ENCODE measurements at places on chromosomes 3 and 15.
A peak's percentile ranks its signal among the peaks of the same experiment; 100 is the strongest.

DNA sequence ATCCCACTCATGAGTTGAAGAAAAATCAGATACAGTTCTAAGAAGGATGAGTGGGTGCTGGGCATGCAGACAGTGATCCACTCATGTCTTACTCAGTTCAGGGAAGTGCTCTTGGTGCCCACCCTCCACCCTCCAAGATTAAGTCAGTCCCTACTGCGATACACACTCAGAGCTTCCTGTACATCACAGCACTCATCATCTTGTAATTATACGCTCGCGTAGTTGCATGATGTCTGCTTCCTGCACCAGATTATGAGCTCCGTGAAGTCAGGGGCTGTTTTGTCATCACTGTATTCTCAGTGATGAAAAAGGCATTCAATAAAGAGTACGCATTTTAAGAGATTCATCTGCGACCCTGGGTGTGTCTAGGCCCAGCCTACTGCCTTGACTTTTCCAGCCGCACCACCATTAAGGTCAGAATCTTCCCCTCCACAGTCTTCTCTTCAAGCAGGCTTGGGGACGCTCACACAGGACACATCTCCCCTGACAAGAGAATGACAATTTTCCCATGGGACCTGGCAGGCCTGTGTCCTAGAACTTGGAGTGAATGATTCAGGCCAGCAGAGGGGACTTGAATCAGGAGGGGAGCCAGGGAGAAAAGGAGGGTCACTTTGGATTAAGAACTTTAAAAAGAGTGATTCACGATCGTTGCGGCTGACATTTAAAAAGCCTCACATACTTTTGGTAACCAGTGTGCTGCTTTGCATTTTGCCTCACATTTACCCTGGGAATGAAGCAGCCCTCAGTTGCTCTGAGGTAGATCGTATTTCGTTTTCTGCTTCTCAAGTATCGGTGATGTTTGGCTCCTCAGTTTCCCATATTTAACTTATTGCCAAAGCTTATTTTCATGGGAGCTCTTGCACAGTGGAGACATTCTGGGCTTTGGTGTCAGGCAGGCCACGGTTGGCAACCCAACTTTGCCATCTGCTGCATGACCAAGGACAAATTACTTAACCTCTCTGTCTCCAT is 7.9 kb upstream of the PDE8A start:
- no peak for DNase-seq

GRCh38 chr15:67080900-67081431 is 15.6 kb downstream of the SMAD3 start:
- peak; percentile 43 for DNase-seq

GRCh38 chr3:130442284-130442683 is 74.7 kb upstream of the COL6A6 start:
- DNase-seq = no peak

DNA sequence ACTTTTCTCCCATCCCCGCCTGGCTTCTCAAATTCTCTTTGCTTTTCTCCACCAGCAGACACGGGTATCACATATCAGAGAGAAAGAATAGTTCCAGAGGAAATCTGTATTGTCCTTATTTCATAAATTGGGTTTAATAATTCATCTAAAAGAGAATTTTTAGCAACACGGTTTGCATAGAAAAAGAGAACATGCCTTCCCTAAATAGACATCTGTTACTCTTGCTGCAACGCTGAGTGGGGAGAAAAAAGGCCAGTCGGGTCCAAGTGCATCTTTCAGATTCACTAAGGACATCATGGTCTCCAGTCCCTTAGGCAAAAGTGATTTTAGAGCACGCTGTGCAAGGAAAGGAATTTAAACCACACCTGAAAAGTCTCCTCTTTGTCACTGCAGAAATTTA is 201.3 kb downstream of the ABHD5 start:
- DNase-seq = no peak

DNA sequence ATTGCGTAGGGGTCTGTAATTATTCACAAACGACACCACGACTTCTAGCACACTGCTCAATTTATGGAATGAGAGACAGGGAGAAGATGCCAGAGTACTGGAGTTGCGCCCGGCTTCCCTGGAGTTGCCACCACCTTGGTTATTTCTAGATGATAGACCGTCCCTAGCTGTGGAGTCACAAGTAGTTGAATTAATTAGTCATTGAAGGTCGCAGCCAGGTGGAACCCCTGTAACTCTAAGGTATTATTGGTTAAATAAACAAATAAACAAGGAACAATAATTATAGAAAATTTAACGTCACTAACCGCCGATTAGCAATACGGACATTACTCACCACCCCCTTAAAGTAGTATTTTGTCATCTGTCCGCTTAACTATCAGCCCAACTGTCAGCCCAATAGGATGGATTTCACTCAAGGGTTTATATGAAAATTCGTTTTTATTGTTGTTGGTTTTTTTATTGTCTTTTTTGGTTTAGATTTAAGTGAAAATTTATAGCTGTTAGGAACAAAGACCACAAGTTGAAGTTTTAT is 911 bp upstream of the AZI2 start:
- DNase-seq = peak; percentile 55

DNA sequence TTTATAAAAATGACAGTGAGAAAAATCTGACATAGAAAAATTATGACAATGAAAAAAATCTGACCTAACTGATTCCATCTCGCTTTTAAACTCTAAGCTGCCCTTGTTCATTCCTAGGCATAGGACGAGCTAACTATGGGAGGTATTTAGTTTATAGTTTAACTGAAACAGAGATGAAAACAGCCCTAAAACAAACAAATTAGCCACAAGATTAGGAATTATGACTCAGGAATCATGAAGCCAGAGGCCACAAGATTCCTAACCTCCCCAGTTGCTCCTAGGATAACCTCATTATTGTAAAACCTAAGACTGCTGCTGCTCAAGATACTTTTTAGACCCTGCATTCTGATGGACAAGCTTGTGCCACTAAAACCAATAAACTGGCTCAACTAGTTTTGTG is 122.7 kb upstream of the MNS1 start:
- DNase-seq = peak; percentile 44

DNA sequence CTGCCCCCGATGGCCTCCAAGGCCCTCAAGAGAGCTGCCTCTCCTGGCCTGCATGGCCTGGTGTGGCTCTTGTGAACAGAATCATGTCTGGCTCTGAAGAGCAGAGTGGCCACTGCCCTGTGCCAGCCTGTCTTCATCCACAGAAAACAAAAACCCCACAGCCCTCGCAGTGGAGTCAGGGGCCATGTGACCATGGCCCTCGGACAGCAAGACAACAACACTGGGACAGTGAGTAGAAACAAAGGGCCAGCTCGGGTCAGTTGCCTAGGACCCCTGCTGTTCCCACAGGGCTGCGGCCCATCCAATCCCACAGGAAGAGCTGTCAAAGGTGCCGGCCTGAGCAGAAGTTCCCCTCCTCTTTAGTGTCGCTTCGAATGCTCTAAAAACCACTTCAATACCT is 72.5 kb downstream of the UMPS start:
- DNase-seq = no peak

DNA sequence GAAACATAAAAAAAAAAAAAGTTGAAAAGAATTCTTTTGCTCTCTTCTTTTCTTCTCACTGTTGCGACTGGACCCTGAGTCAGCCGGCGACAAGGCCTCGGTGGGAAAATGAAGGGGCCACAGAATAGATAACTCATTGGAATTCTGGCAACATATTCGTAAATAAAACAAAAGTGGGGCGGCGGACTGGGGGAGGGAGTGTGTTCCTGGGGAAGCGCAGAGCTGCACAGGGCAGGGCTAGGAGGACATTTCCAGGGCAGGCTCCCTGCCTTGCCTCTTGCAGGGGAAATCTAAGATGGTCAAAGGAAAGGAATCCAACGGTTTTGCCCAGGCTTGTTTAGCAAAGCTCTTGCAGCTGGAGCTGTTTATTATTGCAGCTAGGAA is 1042.8 kb upstream of the NR2F2 start:
- no peak for DNase-seq

DNA sequence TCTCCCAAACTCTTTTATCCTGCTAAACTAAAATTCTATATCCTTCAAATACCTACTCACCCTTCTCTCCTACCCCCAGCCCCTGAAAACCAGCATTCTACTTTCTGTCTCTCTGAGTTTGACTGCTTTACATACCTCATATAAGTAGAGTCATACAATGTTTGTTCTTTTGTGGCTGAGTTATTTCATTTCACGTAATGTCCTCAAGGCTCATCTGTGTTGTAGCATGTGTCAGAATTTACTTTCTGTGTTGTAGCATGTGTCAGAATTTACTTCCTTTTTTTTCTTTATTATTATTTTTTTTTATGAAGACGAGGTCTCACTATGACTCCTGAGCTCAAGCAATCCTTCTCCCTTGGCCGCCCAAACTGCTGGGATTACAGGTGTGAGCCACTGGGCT is 20.1 kb downstream of the IFT122 start:
- DNase-seq = no peak

GRCh38 chr3:159169828-159170227 is 368.0 kb downstream of the MFSD1 start:
- peak; percentile 89 for DNase-seq

- DNase-seq = no peak
These were observed 5.6 kb downstream of the EIF3J start for GRCh38 chr15:44542596-44542995.

DNA sequence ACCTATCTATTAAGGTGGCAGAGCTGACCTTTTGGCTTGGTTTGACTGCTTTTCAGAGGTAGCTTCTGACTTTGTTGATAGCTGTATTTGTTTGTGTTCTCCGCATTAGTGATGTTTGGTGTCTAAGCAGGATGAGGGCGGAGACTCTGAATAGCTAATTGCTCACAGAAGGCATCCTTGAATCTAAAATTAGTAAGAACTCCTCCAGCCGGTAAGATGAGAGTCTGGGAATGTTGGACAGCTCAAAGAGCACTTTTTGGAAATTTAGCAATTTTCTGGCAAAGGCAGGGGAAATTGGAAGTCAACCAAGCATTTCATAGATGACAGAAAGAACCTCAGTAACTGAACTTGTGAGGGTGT is 174.1 kb downstream of the KLHL25 start:
- no peak for DNase-seq

DNA sequence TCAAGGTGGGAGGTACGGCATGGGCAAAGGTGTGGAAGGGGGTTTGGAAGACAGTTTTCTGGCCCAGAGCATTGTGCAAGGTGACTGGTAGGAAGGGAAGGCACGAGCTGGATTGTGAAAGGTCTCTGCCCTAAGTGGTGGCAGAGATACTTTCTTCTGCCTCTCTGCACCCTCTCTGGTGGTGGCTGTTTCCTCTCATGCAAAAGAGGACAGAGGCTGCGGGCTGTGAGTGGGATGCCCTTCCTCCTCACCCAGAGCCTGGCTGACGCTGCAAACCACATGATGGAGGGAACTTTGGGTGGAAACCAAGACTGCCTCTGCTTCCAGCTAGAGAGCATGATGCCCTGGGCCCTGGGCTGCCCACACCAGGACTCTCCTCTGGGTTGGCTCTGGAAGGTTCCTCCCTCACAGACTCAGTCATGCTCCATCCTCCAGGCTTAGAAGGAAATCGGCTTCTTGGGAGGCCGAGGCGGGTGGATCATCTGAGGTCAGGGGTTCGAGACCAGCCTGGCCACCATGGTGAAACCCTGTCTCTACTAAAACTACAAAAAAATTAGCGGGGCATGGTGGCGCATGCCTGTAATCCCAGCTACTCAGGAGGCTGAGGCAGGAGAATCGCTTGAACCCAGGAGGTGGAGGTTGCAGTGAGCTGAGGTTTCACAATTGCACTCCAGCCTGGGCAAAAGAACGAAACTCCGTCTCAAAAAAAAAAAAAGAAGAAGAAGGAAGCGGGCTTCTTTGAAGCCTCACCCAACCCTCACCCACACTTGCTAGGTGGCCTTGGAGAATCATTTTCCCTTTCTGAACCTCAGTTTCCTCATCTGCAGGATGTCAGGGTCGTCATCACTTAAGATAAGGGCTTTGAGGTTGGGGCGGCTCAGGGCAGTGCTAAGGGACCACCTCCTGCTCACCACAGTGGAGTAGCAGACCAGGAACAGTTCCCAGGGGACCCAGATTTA is 8.3 kb downstream of the PSTPIP1 start:
- DNase-seq = no peak

DNA sequence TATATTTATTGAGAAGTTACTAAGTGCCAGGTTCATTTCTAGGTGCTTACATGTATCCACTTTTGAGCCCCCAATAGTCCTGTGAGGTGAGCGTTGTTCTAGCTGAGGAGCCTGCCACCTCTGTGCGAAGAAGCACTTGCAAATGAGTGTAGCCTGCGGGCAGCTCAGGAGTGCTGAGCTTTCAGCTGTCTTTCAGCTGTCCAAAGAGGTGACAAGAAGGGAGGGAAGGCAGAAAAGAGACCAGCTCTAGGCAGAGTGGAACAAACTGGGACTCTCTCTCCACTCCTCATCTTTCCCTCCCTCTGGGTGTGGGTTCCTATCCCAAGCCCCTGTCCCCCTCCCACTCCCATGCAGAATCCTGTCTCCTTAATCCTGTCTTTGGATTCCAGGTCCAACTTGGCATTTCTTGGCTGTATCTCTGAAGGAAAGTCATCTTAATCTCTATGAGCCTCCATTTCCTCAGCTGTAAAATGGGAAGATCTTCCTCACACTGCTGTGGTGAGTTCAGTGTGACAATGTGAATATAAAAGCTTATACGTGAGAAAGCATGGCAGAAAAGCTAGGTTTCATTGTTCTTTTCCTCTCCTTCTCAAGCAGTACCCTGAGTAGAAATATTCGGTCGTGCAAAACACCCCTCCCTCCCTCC is 6.7 kb upstream of the SRP14 start:
- no peak for DNase-seq

- DNase-seq = no peak
These were observed 27.0 kb upstream of the TFG start for GRCh38 chr3:100682056-100682853.

DNA sequence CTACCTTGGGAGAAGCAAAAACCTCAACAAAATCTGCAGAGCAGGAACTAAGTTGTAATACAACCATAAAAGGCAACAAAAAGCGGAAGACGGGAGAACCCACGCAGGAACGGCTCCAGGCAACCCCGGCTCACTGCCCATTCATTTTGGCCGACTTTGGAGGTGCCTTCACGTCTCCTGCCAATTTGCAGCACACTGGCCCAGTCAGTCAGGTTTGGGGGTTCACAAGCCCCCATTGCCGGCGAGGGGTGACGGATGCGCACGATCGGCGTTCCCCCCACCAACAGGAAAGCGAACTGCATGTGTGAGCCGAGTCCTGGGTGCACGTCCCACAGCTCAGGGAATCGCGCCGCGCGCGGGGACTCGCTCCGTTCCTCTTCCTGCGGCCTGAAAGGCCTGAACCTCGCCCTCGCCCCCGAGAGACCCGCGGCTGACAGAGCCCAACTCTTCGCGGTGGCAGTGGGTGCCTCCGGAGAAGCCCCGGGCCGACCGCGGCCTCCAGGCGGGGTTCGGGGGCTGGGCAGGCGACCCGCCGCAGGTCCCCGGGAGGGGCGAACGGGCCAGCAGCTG is 463 bp downstream of the TERC start:
- peak; percentile 30 for DNase-seq

GRCh38 chr3:188358787-188359493 is 205.0 kb downstream of the LPP start:
- DNase-seq = no peak

- DNase-seq = no peak
These were observed 63.2 kb upstream of the IQSEC1 start for GRCh38 chr3:13136426-13136825.

- no peak for DNase-seq
These were observed 15.8 kb downstream of the SLC9A9 start for GRCh38 chr3:143832433-143832832.
